Stimulated activated naive CD8-positive, alpha-beta T cell treated with anti-CD3 and anti-CD28 coated beads, Interleukin-15, Interleukin-2, amounts not matched to agents 100 U/mL and 50 U/mL, for 24 hours (primary cell): ENCODE measurements at places on chromosomes 7 and 10.
A peak's percentile ranks its signal among the peaks of the same experiment; 100 is the strongest.

GRCh38 chr7:66182920-66183319 is 22.2 kb upstream of the TPST1 start:
- no peak for DNase-seq

DNA sequence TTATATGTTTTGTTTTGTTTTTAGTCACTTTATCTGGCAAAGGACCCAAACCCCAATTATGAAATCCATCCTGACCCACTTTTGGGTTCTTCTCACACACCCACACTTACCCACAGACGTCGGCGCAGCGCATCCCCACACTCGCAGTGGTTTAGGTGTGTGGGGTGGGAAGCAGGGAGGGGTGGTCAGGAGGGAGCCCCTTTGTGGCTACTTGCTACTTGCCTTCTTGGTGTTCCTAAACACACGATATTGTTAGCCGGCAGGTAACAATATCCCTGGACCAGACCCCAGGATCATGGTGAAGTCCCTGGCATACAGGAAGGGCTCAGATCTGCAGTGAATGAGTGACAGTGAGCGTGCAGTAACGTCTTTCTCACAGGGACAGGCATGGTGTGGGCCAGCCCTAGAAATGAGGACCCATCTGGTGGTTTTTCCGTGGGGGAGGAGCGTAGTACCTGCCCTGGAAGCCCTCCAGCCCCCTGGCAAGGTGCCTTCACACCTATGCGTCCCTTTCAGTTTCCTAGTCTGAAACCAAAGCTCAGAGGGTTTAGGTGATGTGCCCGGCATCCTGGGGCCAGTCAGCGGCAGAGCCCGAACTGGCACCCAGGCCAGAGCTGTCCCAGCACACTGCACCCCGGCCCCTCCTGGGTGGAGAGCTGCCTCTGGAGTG is 4.4 kb downstream of the SPOCK2 start:
- peak; percentile 70 for DNase-seq

- no peak for DNase-seq
These were observed 325.9 kb upstream of the NRP1 start for GRCh38 chr10:33660329-33660728.

- no peak for DNase-seq
These were observed 12.3 kb upstream of the GATA3 start for GRCh38 chr10:8041992-8042720.

GRCh38 chr7:16867328-16867727 is 14.5 kb downstream of the AGR3 start:
- DNase-seq = no peak

GRCh38 chr10:31000071-31000782 is 31.4 kb downstream of the ZNF438 start:
- no peak for DNase-seq

- no peak for DNase-seq
These were observed 21.8 kb downstream of the RPA3 start for GRCh38 chr7:7696458-7697119.

DNA sequence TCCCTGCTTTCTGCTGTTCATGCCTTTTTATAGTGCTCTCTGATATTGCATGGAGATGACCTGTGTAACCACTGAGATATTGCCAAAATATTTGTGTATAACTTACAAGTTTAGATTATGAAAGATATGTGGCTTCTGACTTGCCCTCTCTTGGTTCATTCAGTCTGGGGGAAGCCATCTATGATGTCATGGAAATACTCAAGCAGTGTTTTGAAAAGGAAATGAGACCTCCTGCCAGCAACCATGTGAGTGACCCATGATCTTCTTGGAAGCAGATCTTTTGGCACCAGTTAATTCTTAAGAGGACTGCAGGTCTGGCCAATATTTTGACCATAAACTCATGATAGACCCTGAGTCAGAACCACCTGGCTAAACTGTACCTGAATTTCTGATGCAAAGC is 183.0 kb downstream of the THSD7A start:
- DNase-seq = no peak

GRCh38 chr7:318476-318875 is 28.5 kb downstream of the FOXL3 start:
- DNase-seq = no peak

GRCh38 chr10:74824184-74824899 is 2.1 kb upstream of the KAT6B start:
- peak; percentile 37 for DNase-seq

GRCh38 chr7:150365673-150366398 is 2.8 kb upstream of the REPIN1 start:
- DNase-seq = no peak

DNA sequence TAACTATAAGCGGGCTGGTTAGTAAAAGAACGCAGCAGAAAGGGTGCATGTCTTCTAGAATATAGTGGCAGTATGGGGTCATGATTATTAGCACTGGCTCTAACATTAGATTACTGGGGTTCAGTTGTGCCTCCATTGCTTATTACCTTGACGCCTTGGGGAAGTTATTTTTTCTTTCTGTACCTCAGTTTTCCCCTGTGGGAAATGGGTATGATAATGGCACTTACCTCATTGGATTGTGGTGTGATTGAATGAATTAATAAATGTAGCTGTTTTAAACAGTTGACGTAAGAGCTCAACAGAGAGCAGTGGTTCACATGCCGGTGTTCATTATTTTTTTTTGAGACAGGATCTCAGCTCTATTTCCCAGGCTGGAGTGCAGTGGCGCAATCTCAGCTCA is 116.5 kb downstream of the LRRC4 start:
- DNase-seq = no peak

DNA sequence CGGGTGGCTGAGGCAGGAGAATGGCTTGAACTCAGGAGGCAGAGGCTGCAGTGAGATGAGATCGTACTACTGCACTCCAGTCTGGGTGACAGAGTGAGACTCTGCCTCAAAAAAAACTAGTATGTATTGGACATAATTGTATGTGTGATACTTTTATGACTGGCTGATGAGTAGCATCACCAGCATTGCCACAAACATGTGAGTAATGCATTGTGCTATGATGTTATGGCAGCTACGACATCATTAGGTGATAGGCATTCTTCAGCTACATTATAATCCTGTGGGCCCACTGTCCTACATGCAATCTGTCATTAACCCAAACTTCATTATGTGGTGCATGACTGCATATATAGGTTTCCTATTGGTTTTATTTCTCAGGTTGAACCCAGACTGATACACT is 352.4 kb downstream of the GALNT17 start:
- no peak for DNase-seq

DNA sequence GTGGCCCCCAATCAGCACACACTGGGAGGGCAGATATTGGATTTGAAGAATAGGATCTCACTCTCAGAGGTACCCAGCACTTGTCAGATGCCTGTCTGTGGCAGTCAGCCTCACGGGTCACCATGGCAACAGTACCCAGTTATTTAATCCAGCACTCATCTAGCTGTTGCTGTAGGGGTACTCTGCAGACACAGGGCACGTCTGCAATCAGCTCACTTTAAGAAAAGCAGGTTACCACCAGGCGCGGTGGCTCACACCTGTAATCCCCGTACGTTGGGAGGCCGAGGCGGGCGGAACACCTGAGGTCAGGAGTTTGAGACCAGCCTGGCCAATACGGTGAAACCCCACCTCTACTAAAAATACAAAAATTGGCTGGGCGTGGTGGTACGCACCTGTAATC is 11.9 kb downstream of the SFXN4 start:
- DNase-seq = no peak

GRCh38 chr7:27098578-27099451 is 3.0 kb upstream of the HOXA1 start:
- no peak for DNase-seq

GRCh38 chr7:2065528-2065927 is 167.2 kb downstream of the MAD1L1 start:
- DNase-seq = no peak

- no peak for DNase-seq
These were observed 60.5 kb downstream of the RSU1 start for GRCh38 chr10:16756561-16757221.

DNA sequence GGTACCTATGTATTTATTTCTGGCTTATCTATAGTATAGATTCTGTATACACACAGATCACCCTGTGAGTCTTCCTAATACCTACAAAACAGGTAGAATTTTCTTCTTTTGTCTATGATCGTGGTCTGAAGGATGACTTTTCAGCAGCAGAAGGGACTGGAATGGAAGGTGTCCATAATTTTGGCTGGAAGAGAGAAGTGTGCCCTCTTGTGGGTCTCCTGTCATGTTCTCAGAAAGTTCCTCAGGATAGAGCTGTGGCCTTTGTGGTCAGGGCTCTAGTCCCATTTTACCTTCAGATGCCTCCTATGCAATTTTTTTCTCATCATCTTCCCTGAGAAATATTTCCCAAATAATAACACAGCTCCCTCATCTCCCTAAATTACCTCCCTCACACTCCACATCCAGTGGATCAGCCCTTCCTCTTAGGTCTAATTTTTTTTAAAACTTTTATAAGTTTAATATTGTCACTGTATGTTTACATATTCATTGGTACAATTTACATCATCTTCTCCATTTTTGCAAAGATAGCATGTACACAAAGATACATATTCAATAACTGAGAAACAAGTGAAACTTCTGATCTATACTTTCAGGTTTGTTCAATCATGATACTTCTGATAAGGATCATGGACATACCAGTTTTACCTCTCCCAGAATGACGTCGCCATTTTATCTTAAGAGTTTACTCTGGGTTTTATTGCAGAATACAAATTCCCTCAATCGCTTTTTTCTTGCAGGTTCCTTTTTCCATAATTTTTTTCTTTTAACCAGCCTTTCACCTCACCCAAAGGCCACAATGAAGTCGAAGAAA is 112.7 kb downstream of the REEP3 start:
- DNase-seq = no peak

- no peak for DNase-seq
These were observed 152.1 kb downstream of the FZD1 start for GRCh38 chr7:91416155-91416865.

DNA sequence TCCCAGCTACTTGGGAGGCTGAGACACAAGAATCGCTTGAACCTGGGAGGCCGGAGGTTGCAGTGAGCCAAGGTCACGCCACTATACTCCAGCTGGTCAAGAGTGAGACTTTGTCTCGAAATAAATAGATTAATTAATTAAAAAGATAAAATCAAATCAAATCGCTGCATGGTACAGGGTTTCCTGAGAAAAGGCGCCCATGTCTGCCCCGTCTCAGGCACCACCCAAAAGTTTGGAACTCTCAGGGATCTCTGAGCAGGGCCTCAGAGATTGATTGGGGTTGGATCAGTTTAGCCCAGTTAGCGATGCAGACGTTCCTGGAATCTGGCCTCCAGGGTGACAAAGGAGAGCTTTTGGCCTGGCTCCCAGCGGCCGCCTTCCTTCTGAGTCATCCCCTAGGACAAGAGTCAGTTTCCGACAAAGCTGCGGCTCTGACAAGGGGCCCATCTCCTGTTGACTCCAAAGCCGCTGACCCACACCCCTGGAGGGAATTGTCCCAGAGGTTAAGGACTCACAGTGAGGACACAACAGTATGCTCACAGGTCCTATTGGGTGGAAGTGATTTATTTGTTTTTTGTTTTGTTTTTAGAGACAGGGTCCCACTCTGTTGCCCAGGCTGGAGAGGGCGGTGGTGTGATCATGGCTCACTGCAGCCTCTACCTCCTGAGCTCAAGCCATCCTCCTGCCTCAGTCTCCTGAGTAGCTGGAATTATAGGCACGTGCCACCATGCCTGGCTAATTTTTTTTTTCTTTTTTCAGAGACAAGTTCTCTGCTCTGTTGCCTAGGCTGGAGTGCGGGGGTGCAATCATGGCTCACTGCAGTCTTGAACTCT is 6.8 kb downstream of the ORAI2 start:
- no peak for DNase-seq

DNA sequence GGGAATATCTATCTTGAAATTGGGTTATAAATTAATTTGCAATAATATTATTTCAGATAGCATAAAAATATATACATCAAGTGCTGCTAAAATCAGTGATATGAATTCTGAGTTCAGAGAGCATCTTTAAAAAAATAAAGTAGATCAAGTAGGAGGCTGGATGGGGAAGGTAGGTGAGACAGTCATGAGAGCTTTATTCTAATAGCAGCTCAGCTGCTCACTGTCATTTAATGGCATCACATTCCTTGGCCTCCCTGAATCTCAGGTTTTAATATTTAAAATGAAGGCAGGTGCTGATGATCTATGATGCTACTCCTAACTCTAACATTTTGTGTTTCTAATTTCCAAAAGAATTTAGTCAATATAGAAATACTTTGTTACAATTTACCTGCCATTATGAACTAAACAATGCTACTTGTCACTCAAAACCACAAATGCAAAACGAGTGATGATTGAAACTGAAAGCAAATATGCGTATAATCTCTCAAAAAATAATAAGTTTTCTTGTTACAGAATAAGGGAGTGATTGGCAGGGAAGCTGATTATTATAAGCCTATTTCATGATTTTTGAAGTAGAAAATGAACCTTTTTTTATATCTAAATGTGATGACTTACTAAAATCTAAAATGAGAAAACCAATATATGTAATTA is 147.6 kb upstream of the CSTF2T start:
- DNase-seq = no peak

DNA sequence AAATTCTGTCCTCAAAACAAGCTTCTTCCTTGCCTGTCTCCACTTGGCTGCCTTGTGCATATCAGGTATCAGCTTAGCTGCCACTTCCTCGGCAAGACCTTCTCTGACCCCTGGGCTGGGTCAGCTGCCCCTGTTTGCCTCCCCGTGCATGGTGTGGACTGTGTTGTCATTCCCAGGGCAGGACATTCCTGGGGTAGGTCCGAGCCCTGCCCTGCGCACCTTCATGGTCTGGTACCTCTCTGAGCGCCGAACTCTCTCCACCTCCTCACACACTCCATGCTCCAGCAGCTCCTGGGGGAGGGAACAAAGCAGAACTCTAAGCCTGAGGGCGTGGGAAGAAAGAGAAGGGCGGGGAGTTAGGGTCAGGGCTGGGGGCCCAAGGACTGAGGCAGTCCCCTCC is 3.8 kb downstream of the POLM start:
- no peak for DNase-seq

GRCh38 chr10:34109495-34109894 is 705.6 kb downstream of the PARD3 start:
- DNase-seq = no peak

DNA sequence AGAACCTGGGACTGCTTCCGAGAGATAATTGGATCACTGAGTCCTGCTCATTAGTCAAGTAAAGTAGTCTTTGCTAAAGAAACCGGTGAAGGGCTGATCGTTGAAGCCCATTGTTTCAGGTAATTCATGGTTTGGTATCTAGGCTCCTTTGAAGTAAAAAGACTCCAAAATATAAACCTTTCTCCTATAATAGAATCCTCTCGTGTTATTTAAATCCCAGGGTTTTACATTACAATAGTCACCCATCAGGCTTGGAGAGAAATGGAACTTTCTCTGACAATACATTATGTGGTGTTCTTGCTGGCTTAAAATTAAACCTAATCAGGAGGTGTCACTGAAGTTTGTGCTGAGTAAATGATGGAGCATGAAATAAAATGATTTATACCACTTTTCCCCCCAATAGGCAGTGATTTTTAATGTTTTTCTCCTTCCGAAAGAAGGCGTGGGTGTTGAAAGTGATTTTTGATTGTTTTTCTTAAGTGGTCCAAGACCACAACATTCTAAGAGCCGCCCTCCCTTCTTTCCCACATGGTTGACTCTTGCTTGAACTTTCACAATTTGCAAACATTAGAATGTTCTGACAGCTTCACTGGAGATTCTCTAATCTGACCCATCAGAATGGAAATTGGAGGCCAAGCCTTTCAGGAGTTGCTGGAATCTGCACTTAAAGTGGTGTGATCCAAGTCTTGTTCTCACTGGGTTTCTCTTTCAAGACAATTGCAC is 44.2 kb downstream of the LRMDA start:
- DNase-seq = no peak

- DNase-seq = no peak
These were observed 13.5 kb upstream of the CSGALNACT2 start for GRCh38 chr10:43124574-43125273.
